AG04450 (cell line): ENCODE measurements at places on chromosomes 5 and 9. TPM values are rescaled to one million over a fixed set of nuclear protein-coding genes. Genes with fewer than 3 reads are reported as not detected.

FOXD4L3 gene
- polyA plus RNA-seq = not detected in 2 replicates

JAK2 gene
- polyA plus RNA-seq = 6.1 and 9.2 TPM in 2 replicates

RIMOC1 gene
- 26.8 and 43.1 TPM in 2 replicates for polyA plus RNA-seq

GRCh38 chr9:93822229-93822628, 132.9 kb downstream of the BARX1 start:
- DNase-seq = no peak

- no peak for DNase-seq
Observed at GRCh38 chr5:42767491-42768105, 11.0 kb downstream of the CCDC152 start.

DNA sequence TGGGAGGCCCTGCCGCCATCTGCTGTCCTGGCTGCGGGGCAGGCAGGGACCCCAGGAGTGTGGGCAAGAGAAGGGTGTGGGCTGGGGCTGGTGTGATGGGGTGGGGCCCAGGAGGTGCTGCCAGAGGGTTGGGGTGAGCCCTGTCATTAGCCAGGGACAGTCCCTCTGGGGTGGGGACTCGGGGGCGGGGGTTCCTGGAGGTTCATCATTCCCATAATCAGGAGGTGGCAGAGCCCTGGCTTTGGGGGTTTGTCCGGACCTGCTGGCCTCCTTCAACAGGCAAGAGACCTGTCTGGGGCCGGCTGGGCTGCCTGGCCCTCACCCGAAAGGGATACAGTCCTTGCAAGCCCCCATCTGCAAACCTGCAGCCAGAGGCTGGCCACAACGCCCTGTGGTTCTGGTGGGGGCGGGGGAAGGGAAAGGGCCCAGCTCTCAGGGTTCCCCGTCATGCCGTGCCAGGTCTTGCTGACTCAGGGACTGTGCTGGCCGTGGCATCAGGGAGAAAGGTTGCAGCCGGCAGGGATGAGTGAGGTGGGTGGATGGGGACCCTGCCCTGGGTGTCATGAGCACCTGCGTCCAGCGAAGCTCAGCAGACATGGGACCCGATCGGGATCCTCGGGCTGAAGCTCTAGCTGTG, 65.2 kb downstream of the MRPL36 start:
- no peak for DNase-seq

GRCh38 chr5:154206311-154206710, 15.8 kb downstream of the GALNT10 start:
- DNase-seq = no peak

DNA sequence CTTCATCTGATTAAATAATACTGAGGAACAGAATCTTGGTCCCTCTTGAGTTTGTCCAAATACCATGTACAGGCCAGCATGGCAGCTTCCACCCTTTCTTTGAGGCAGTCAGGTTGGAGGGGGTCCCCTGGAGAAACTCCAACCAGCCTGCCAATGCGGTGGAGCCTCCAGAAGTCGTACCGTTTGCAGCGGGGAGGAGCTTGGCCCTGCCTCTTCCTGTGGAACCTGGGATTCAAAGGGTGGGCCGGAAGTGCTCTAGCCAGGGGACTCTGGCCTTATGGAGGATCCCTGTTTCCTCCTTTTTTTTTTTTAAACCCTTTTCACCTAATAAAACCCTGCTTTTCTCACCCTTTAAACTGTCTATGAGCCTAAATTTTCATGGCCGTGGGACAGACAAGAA, 216.3 kb upstream of the ZNF608 start:
- DNase-seq = no peak

DNA sequence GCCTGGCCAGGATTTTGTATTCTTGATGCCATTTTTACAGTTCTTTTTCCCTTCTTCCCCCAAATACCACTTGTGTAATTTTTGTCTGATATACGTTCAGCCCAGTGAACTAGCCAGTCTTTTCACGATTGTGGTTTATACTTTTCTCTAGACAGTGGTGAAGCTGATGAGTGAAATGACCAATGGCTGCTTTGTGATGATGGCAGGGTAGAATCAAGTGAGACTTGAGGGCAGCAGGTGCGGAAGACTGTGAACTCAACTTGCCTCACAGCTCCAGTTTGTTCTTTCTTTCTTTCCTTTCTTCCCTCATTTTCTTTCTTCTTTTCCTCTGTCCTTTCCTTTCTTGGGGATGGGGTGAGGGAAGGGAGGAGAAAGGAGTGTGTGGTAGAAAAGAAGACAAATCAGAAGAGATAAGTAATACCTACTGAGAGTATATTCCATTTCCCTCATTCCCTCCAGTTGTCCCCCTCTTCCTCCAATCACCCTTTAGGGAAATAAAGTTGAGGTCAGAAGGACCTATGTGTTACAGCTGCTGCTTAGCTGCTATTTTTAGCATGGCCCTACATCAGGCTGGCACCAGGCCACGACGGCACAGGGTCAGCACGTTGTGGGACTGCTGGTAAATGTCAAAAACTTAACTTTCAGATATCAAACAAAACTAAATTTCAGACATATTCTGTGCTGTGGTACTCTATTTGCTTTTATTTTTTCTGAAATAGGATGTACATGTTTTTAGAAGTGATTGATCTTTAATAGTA, 12.3 kb downstream of the ZSWIM6 start:
- DNase-seq = no peak
